Inflammatory macrophage treated with lipopolysaccharide for 1 hour (primary cell): ENCODE measurements at places on chromosomes 16 and 17.

DNA sequence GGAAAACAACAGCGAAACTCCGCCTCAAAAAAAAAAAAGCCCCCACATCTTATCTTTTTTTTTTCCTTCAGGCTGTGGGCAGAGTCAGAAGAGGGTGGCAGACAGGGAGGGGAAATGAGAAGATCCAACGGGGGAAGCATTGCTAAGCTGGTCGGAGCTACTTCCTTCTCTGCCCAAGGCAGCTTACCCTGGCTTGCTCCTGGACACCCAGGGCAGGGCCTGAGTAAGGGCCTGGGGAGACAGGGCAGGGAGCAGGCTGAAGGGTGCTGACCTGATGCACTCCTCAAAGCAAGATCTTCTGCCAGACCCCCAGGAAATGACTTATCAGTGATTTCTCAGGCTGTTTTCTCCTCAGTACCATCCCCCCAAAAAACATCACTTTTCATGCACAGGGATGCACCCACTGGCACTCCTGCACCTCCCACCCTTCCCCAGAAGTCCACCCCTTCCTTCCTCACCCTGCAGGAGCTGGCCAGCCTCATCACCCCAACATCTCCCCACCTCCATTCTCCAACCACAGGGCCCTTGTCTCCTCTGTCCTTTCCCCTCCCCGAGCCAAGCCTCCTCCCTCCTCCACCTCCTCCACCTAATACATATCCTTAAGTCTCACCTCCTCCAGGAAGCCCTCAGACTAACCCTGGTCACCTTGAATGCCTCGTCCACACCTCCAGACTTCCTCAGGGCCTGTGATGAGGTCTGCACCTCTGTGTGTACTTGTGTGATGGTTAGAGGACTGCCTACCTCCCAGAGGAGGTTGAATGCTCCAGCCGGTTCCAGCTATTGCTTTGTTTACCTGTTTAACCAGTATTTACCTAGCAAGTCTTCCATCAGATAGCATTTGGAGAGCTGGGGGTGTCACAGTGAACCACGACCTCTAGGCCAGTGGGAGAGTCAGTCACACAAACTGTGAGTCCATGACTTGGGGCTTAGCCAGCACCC lies 1.2 kb upstream of the HBA1 start:
- DNase-seq, result peak; percentile 25

GRCh38 chr17:31433811-31434726 lies 42.6 kb downstream of the RAB11FIP4 start:
- DNase-seq, result no peak

- no peak for DNase-seq
These were observed 33.8 kb downstream of the ZNRF1 start for GRCh38 chr16:75032655-75033054.

DNA sequence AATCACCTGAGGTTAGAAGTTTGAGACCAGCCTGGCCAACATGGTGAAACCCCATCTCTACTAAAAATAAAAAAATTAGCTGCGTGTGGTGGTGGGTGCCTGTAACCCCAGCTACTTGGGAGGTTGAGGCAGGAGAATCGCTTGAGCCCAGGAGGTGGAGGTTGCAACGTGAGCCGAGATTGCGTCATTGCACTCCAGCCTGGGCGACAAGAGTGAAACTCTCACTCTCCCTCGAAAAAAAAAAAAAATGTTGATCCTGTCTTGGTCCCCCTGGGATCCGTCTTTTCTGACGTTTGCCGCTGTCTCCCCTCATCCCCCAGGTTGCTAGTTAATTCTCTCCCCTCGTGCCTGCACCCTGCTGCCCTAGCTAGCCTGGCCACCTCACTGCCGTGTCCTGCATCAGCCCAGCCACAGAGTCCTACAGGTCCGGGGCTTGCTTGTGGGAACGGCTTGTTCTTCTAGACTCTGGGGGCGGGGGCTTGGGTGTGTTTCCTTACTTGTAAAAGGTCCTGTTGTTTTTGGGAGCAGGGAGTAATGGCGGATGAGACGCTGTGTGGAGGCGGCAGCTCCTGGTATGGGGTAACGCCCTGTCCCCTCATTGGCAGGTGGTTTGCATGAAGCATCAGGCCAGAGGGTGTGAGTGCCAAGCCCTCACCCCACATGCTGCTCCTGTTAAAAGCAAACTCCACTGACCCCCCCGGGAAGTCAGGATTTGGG lies 44.6 kb downstream of the PGS1 start:
- DNase-seq, result no peak

- no peak for DNase-seq
These were observed 551.1 kb downstream of the WWOX start for GRCh38 chr16:78650339-78651074.

DNA sequence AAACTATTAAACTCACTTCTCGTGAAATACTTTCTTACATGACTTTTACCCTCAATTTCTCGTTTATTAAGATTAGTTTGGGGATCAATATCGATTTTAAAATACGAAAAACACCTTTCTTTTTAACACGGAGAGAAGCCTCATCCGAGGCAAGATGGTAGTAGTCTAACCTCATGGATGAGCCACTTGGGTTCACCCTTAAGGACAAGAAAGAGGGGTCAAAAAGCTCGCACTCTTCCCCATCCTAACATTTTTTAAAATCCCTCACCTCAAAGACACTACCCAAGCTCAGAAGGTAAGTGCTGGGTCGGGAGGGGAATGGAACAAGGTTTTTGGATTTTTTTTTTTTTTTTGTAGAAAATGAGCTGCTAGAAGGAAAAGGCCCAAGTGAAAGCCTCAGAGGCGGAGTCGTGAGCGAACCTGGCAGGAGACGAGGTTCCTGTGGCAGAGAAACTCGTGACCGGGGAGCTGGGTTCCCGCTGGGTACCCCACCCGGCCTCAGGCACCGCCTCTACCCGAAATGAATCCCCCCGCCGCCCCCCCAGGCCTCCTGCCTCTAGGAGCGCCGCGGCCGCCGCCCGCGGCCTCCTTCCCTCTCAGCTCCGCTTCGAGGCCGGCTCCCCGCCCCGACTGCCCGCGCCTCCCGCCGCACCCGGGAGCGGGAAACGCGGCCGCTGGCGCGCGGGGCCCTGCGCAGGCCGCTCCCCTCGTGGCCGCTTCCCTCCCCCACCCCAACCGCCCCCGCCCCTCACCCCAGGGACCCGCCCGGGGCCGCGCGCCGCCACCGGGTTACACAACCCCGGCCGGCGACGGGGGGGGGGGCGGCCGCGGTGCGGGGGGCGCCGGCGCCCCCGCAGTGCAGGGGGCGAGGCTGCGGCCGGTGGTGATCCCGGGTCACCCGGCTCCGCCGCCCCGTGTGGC lies 1.6 kb downstream of the NUFIP2 start:
- peak; percentile 51 for DNase-seq

DNA sequence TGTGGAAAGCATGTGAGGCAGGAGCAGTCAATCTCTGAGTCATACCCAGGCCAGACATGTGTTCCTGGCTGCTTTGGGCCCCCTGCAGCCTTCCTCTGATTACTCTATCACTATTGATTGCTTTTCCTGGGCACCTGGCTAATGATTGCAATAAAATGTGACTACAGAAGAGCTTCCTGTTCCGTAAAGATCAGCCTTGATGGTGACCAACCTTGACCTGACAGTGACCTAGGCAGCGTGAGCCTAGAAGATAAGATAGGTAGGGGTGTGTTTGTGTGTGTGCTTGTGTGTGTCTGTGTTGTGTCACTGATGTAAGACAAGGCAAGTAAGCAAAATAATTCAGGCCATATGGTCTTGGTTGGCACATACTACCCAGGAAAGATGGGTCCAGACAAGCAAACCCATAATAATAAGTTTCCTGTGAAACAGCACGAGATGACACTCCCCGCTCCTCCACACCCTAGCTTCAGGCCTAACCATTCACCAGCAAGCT lies 367.7 kb upstream of the CDH11 start:
- DNase-seq, result no peak

DNA sequence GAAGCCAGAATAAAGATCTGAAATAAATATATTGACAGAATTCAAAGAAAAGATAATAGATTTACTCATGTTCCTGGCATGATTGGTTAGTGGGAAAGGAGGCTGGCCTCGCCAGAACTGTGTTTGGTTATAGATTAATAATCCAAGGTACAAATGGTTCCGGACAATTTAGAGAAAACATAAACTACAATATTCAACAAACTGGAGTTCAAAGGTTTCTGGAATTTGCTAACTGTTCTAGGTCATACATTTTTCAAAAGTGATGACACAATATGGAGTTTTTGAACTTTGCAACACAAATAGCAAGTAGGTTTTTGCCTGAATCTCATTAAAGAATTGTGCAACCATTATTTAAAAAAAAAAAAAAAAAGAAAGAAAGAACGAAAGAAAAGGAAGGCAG lies 251.7 kb upstream of the SALL1 start:
- no peak for DNase-seq

DNA sequence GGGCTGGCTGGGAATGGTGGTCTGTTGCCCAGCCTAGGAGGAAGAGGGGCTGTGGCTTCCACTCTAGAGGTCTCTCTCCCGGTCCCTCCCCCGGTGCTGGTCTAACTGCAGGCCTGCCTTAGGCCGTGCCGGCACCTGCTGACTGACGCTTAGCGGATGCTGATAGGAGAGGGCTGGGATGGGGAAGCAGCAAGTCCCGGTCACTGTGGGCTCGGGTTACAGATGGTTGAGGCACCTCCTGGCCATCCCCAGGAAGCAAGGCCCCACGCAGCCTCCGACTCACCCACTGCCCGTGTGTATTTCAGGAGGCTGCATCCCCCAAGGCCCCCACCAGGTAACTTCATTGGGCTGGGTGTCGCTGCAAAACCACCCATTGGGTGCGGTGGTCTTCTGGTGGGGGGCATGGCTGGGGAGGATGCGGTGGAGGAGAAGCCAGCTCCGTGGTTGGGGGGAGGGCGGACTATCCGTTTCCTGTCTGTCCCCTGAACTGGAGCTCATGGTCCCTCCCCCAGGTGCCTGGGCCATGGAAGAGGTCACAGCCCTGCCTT lies 278.9 kb downstream of the SEC14L1 start:
- DNase-seq, result no peak

- DNase-seq, result no peak
These were observed 33.2 kb upstream of the FAM20A start for GRCh38 chr17:68634345-68634876.

DNA sequence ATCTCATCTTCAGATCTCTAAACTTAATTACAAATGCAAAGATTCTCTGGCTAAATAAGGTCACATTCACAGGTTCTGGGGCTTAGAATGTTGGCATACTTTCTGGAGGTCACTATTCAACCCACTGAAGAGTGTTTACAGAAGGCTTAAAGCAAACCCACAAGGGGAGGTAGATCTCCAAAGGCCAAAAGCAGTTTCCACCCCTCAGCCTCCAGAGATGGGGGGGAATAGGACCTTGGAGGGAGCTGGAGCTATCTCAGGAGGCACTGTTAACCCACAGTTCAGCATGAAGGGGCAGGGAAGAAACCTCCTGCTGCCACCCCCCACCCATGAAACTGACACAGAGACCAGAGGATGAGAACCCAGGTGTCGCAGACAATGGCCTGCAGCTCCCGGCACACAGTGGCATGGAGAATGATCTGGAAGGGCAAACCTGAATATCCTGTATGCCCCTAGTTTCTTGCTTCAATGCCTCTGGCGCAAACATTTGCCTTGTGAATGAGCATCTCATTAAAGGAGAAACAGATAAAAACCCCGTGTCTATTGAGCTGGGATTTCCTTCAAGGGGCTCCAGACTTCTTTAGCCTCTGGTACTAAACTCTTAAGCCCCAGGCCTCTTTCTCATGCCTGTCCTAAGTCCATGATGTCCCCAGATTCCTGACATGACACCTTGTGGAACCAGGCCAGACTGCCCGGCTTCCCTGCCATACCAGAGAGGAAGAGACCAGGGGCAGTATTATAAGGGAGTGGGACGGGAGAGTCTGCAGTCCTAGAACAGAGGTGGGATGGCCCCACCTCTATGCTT lies 103.1 kb upstream of the CDH5 start:
- DNase-seq, result no peak

DNA sequence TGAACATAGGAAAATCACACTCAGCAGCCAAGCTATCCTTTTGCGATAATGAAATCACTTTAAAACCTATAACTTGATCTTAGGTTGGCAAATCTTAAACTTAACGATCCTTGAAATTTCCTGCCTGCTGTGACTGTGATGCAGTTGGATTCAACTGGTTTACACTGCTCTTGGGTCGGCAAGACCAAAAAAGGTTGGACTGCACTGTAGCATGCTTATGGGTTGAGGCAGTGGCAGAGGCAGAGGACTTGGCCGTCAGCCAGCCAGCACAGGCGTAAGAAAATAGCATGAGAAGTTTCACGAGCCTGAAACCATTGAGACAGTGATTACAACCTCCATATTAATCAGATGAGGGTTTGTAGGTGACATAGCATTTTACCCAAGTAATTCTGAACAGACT lies 21.4 kb downstream of the WSB1 start:
- DNase-seq, result no peak

DNA sequence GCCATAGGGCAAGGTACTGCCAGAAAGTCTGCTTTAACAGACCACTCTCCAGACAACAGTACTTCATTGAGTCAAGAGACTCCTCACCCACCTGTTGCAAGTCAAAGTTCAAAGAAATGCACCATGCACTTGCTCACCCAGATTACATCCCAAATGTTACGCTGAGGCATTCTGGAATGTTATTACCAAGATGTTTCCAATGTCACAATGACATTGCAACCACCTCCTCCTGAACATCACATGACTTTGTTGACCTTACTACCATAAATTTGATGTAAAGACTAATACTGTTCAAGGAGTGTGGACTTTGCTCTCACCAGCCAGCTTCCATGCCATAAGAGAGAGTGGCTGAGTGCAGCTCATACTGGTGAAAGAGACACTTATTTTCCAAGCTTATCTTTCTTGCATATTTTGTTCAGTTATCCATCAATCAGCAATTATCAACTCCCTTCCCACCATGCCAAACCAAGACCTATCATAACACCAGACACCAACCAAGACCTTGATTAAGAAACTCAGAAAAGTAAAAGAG lies 58.5 kb upstream of the BCAR1 start:
- no peak for DNase-seq

GRCh38 chr17:34499576-34499975 lies 79.8 kb upstream of the TMEM132E start:
- peak; percentile 27 for DNase-seq

DNA sequence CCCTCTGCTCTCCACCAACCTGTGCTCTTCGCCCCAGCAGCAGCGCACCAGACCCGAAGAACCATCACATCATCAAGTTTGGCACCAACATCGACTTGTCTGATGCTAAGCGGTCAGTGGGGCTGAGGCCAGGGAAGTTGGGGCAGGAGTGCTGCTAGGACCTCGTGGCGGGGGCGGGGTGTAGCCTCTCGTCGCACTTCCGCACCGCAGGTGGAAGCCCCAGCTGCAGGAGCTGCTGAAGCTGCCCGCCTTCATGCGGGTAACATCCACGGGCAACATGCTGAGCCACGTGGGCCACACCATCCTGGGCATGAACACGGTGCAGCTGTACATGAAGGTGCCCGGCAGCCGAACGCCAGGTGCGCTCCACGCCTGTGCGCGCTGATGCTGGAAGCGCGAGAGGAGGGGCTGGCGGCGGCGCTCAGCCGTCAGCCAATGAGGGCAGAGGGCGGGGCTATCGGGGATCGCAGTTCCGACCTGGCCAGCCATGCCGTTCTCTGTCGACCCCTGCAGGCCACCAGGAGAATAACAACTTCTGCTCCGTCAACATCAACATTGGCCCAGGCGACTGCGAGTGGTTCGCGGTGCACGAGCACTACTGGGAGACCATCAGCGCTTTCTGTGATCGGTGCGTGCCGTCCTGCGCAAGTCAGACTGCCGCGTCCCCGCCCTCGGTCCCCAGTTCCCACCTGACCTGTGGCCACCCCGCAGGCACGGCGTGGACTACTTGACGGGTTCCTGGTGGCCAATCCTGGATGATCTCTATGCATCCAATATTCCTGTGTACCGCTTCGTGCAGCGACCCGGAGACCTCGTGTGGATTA lies 3.2 kb upstream of the TMEM88 start:
- DNase-seq, result peak; percentile 68

GRCh38 chr16:78523212-78523985 lies 423.9 kb downstream of the WWOX start:
- no peak for DNase-seq
